ENCODE measurements at places on chromosomes 6 and 20.

DNA sequence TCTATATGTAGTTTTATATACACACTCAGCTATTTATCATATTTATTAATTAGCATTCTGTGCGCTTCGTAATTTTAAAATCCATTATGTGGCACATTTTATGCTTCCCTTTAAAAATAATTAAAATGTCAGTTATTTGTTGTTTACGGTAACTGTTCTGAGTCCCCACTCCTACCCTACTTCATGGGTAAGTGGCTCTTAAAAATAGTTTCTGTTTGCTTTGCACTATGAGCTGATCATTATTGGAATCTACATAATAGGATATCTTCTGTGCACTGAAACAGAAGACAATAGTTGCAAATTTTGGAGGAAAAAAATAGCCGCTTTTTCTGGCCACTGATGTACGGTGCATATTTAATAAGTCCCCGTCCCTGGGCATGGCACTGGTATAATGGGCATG, 25.2 kb downstream of the LCA5 start:
- no peak for DNase-seq

DNA sequence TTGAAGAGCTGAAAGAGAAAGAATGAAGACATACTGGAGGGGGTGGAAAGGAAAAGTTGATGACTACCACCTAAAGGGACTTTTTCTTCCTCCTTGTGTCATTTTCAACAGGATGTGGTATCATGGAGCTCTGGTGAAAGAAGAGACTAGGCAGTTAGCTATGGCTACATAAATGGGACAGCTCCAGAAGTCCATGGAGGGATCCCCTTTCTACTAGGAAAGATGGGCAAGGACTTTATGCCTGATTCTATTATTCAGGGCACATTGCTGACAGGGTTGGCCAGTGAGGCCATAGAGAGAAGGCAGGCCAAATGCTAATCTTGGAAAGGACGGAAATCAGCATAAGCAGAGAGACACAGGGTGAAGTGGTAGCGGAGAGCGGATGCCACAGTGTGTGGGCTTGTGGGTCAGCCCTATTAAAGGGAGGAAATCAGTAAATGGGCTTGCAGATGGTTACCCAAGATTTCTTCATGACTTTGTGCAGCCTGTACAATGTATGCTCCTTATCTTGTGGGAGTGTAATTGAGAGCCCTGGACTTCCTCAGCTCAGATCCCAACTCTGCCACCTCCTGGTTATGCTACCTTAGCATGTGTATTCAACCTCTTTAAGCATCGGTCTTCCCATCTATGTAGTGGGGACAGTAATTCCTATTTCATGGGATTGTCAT, 77.4 kb upstream of the TMEM170B start:
- peak; percentile 24 for DNase-seq

- no peak for DNase-seq
Observed at GRCh38 chr20:2313316-2313715, 17.5 kb downstream of the TGM3 start.

- DNase-seq, result no peak
Observed at GRCh38 chr20:4989570-4989969, 11.7 kb downstream of the SLC23A2 start.

- no peak for DNase-seq
Observed at GRCh38 chr6:144578385-144579350, 293.5 kb downstream of the UTRN start.

DNA sequence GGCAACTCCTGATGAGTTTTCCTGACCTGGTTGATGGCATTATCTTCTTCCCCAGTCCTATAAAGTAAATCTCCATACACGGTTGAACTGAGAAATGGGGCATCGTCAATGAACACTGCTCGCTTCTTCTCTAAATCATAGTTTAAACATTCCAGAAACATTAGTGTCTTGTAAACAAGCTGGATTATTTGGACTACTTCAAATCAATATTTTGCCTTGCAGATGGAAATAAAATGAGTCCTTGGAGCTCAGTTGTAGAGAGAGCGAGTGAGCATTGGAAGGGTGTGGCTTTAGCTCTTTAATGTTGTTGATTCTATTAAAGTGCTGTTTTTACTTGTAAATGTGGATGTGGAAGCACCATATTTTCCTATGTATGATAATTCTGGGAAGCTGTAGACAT, 18.4 kb downstream of the C6orf89 start:
- no peak for DNase-seq

DNA sequence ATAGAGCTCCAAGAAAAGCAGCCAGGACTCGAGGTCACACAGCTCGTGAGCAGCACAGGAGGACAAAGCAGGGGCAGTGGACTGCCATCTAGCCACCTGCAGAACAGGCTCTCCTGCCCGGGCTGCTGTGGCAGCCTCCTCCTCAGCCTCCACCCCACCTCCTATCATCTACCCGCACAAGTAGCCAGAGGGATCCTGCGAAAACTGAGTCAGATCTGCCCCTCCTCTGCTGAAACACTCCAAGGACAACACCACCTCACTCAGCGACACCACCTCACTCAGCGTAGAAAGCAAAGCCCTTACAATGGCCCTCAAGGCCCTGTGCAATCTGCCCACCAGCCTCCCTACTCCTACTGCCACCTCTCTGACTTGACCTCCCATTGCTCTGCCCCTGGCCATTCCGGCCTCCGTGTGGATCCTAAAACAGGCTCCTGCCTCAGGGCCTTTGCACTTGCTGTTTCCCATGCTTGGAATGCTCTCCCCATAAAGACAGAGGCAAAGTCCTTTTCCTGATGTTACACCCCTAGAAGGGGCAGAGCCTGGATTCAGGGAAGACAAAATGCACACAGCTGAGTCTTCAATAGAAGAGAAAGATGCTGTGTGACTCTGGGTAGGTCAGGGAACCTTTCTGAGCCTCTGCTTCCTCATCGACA, 19.3 kb downstream of the PREX1 start:
- no peak for DNase-seq

GRCh38 chr6:168116975-168117899, 38.2 kb upstream of the FRMD1 start:
- no peak for DNase-seq

GRCh38 chr6:146901940-146902816, 302.0 kb upstream of the STXBP5 start:
- DNase-seq, result no peak

DNA sequence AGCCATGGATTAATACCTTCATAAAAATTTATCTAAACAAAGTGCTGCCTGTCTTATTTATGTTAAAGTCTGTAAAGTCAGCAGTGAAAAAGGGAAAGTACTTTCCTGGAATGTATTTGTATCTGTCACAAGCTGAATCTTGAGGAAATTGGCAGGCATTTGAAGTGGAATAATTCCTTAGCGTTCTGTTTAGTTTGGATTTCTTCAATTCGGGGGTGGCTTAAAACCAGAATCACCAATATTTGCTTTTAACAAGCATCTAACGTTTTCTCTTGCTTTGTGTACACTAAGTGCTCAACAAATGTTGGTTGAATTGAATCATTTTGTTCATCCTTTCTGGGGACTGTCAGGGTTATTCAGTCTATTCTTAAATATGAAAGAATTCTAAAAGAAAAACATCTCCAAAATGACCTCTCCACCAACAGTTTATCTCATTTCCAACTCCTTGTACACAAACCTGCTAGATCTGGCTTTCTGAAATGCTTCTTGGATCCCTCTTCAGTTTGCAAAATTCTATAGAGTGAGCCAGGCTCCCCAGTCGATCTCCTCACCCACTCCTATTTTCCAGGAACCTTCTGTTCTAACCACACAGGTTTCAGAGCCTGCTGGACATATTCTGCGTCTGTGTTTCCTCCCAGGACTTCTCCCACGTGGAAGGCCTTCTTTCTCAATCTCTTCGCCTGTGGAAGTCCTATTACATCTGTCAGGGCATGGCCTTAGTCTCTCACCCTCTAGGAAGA, 2.0 kb upstream of the NPEPL1 start:
- DNase-seq, result no peak

GRCh38 chr20:48425817-48426612, 401.8 kb downstream of the PREX1 start:
- DNase-seq, result no peak

DNA sequence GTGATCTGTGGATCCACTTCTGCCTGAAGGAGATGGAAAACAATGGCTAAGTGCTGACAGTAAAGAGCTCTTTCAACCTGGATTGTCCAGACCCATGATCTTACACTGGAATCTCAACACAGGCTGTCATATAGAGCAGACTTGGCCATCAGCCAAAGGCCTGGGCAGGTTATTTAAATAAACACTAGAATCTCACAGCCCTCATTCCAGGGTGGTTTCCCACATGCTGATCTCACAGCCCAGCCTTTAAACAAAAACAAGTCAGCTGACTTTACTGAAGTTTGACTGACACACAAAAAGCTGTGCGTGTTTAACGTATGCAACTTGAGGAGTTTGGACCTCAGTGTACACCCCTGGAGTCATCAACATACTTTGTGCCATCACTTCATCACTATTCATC, 28.4 kb downstream of the SYNDIG1 start:
- DNase-seq, result no peak

DNA sequence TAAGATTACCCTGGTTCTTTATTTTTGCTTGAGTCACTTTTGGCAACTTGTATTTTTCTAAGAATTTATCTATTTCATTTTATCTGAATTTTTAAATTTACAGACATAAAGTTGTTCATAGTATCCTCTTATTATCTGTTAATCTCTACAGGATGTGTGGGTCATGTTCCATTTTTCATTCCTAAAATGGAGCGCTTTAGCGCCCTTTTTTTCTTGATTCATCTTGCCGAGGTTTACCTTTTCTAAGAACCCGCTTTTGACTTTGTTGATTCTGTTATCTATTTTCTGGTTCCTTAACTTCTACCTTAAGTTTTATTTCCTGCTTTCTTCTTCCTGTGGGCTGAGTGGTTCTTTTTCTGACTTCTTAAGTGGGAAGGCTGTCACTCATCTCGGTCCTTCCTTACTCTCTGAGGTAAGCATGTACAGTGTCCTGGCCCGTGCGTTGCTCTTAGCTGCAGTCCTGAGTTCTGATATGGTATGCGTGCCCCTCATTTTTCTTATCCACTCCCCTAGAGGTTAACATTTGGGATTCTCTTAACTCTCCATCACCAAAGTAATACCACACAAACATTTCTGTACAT, 399.8 kb downstream of the CDC5L start:
- DNase-seq, result no peak

GRCh38 chr20:40844332-40844731, 155.3 kb upstream of the MAFB start:
- no peak for DNase-seq

GRCh38 chr6:110890288-110890687, 15.7 kb downstream of the AMD1 start:
- DNase-seq, result no peak

DNA sequence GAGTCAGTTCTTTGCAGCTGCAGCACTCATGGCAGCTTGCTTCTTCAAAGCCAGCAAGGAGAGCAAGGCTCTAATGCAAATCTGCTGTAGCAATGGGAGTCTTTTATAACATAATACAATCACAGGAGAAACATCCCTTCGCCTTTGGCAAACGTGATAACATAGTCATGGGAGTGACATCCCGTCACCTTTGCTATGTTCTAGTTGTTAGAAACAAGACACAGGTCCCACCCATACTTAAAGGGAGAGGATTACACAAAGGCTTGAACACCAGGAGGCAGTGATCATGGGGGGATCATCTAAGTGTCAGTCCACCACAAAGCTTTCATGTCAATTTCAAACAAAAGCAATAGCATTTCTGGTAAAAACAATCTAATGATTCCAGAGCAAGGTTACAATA, 40.1 kb upstream of the PHACTR2 start:
- no peak for DNase-seq

DNA sequence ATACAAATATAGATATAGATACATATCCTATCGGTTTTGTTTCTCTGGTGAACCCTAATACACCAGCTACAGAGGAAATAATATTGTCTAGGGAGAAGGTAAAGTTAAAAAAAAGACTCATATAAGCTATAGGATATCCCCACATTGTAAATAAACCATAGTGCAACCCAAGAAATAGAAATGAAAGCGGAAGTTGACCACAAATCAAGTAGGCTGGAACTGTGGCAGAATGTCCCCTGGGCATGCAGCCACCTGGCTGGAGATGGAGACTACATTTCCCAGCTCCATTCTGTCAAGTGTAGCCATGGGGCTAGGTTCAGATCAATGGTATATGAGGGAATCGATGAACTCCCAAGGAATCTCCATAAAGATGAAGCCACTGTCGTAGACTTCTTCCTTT, 70.1 kb upstream of the RPS6KA2 start:
- no peak for DNase-seq

- no peak for DNase-seq
Observed at GRCh38 chr20:33516882-33517281, 27.0 kb downstream of the CBFA2T2 start.

GRCh38 chr6:22222469-22222868, 74.4 kb downstream of the PRL start:
- DNase-seq, result no peak

DNA sequence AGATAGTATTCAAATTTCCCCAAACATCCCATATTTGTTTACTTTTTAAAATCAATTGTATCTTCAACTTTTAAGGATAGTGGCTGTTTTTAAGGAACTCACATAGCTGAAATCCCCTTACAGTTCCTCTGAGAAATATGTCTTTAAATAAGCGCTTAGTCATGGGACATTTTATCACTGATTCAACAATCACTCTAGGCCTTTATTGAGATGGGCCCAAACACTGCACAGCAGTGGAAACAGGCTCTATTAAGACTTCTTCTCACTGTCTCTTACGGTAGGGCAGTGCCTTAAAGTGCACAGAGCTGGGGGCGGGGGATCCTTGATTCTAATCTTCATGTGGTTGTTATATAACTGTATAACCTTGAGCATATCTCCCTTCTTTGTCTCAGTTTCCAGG, 59.8 kb upstream of the RREB1 start:
- DNase-seq, result no peak

DNA sequence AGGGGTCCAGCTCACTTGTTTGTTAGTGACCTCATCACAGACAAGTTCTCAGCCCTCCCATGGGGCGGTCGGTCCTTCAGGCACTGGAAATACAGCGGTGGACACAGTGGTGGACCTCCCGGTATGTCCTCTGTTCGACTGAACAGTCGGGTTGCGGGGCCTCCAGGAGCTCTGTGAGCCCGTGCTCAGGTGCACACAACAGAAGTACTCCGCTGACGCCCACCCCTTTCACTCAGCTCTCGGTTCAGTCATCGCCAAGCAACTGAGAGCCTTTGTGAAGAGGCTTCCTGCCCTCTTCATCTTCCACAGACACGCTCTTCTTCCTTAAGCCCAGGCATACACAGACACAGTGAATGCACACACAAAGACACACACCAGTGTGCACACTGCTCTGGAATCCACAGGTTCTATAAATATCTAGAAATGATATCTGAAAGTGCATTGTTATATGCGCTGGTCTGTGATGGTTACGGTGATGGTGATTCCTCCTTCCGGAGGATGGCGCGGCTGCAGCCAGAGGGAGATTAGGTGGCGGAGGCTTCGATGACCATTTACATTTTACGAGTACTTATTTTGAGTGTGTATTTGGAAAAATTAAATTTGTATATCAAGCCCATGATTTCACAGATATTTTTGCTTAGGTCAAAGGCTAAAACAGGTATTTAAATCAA, 46.8 kb upstream of the BHLHE23 start:
- no peak for DNase-seq

Data from GM20000 (cell line).